ENCODE measurements at places on chromosomes 2 and 18.

GRCh38 chr2:157644776-157645175 lies 16.1 kb upstream of the ACVR1C start:
- DNase-seq = no peak

- DNase-seq = no peak
Measured at GRCh38 chr2:238289574-238289973, 1.2 kb upstream of the PER2 start.

GRCh38 chr2:8193686-8194615 lies 487.9 kb upstream of the ID2 start:
- DNase-seq = peak; percentile 30

DNA sequence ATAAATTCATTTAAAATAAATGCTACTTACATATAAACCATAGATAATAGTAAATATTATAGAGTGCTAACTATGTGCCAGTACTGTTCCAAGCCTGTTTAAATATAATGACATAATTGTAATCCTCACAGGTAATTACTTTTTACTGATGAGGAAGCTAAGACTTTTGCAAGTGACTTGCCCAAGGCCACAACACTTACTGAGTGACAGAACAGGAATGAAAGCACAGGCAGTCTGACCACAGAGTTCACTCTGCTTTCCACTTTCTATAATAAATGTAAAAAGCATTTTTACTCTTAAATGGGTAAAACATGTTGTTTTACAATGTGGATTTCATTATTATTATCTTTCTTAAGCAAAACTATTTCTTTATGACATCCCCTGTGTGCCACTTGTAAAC lies 537.8 kb upstream of the SLC39A10 start:
- DNase-seq = no peak

DNA sequence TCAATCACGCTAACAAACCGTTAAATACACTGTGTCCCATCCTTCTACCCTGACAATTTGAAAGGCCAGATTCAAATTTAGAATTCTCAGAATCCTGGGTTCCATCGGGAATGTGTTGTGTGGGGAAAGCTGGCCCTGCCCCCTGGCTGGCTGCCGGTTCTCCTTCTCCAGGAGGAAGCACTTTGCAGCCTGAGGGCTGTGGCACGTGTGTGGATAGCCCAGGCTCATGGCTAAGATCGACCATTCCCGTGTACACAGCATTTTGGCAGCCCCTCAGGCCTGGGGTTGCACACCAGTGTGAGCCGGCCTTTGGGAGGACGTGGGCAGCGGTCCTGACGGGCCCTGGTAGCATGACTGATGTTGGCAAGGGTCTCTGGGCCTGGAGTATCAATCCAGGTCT lies 51.0 kb upstream of the ROCK2 start:
- no peak for DNase-seq

GRCh38 chr2:175161-175786 lies 88.6 kb downstream of the SH3YL1 start:
- no peak for DNase-seq

- DNase-seq = no peak
Measured at GRCh38 chr2:64839844-64840243, 149.4 kb upstream of the SLC1A4 start.

DNA sequence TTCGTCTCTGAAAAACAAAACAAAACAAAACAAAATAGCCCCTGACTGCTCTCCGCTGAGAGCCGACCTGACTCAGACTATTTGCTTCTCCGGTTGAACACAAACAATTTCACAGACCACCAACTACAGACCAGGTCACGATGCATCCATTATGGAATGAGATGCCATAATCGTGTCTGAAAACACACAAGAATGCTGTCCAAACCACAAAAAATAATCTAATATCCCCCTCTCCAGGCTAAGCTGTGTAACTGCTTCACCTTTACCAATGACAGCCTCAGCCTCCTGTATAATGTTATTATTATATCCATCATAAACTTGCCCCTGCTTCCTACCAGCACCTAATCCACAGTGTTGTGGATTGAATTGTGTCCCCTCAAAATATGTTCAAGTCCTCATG lies 114.7 kb downstream of the DNAH6 start:
- DNase-seq = no peak

- DNase-seq = no peak
Measured at GRCh38 chr2:182615036-182615435, 101.0 kb upstream of the DNAJC10 start.

GRCh38 chr2:33477473-33478468 lies 1.3 kb downstream of the RASGRP3 start:
- DNase-seq = no peak

- no peak for DNase-seq
Measured at GRCh38 chr2:161199912-161200701, 39.9 kb downstream of the TANK start.

GRCh38 chr2:187054501-187055319 lies 205.7 kb upstream of the ZSWIM2 start:
- no peak for DNase-seq

All from NCI-H1436 treated with DMSO at 0.1 percent for 48 hours (cell line).